SK-MEL-5 (cell line): ENCODE measurements at places on chromosomes 6 and 20. TPM values are rescaled to one million over a fixed set of nuclear protein-coding genes. Genes with fewer than 3 reads are reported as not detected.

The OVOL2 gene
- total RNA-seq, result not detected in 2 replicates

The IP6K3 gene
- total RNA-seq, result not detected in 2 replicates

The GRM4 gene
- not detected in 2 replicates for total RNA-seq

The PRICKLE4 gene
- not detected in 2 replicates for total RNA-seq

The PTK6 gene
- 0.19 TPM in 1 of 2 replicates, not detected in the other for total RNA-seq

The OPRM1 gene
- not detected in 2 replicates for total RNA-seq

GRCh38 chr20:54711071-54711470, 235.7 kb downstream of the DOK5 start:
- DNase-seq, result peak; percentile 38

- DNase-seq, result no peak
Observed at GRCh38 chr20:48142516-48142773, 357.2 kb upstream of the SULF2 start.

GRCh38 chr6:168626046-168626602, 185.1 kb downstream of the SMOC2 start:
- no peak for DNase-seq

- DNase-seq, result no peak
Observed at GRCh38 chr6:5726976-5727718, 279.6 kb downstream of the NRN1 start.

GRCh38 chr20:43751167-43752050, 24.6 kb upstream of the GTSF1L start:
- DNase-seq, result no peak

DNA sequence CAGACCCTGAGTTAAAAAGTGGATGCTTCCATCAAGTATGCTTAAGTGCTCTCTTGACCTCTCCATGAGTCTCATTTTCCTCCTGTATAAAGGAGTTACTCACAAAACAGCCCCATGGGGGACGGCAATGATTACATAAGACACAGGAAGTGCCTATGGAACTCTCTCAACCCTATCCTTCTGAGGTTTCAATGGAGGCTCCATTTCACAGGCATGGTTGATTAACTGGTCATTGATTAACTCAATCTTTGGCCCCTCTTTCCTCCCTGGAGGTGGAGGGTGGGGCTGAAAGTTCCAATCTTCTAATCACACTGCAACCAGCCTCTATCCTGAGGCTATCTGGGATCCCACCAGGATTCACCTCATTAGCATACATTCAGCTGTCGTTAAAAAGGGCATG, 29.3 kb downstream of the CST8 start:
- peak; percentile 3 for DNase-seq

- no peak for DNase-seq
Observed at GRCh38 chr6:105560611-105561066, 157.8 kb upstream of the PREP start.

DNA sequence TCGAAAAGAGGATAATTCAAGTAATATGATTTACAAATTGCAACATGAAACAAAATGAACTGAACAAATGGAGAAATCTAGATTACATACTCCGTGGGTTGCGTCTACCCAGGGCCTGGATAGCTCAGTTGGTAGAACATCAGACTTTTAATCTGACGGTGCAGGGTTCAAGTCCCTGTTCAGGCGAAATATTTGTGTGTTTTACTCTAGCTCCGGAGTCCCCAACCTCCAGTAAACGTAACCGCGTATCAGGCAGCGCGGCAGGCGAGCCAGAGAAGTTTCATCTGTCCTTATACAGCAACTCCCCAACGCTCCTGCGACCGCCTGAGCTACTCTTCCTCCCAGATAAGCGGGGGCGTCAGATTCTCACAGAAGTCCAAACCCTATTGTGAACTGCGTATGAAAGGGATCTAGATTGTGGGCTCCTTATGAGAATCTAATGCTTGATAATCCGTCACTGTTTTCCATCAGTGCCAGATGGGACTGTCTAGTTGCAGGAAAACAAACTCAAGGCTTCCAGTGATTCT, 176.1 kb downstream of the TRIM27 start:
- DNase-seq, result peak; percentile 97

DNA sequence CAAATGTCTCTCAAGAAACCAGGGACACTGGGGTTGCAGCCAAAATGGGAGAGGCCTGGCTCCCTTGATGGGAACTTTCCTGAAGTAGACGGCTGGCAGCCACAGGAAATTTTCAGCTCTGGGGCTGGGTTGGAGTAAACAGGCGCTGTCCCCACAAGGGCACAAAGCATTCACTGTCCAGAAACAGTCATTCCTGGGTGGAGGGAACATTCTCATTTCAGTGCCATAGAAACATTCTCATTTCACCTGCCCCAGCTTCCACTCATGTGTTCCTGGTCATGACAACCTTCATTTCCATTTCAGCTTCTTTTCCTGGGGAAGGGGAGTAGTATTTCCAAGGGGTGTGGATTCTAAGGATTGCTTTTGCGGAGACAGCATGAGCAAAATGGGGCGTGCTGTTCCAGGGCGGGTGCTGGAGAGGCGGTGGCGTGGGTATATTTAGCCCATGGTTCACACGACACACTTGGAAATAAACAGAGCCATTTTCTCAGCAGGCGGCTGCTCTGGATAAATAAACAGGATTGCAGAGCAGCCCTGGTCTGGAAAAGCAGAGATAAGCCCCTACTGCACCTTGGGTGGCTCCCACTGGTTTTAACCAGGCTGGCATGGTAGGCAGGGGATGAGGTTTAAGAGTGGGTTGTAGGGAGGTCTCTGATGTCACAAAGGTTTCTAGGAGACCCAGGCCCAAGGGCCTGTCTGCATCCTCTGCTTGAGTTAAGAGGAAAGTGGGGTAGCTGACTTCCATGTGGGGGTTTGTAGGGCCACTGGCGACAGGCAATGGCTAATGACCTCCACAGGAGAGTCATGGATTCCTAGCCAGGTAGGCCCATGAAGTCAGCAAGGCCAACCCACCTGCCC, 32.9 kb downstream of the COX4I2 start:
- no peak for DNase-seq

DNA sequence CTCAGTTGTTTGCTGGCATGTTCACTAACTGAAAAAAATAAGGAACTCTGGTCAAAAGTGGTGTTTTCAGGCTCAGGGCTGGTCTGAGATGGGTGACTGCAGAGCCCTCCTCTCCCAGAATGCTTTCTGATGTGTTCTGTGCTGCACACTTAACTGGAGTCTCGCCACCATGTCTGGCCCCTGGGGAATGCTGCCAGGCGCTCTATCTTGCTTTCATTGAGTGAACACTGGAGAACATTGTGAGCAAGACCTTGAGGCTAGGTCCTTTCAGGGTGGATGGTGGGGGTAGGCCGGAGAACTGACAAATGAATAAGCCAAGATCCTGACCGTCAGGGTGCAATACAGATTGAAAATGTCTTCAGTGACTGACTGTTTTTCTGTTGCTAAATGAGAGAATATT, 19.5 kb downstream of the PANK2 start:
- peak; percentile 86 for DNase-seq

- peak; percentile 88 for DNase-seq
Observed at GRCh38 chr20:19628570-19629134, 129.4 kb upstream of the RIN2 start.

GRCh38 chr6:158707821-158708195, 58.0 kb downstream of the SYTL3 start:
- no peak for DNase-seq

GRCh38 chr6:2782825-2783187, 17.6 kb downstream of the WRNIP1 start:
- no peak for DNase-seq

GRCh38 chr6:32868257-32868788, 14.3 kb downstream of the PSMB9 start:
- peak; percentile 81 for DNase-seq
